G401 (cell line): ENCODE measurements at places on chromosomes 11 and 22. TPM values are rescaled to one million over a fixed set of nuclear protein-coding genes. Genes with fewer than 3 reads are reported as not detected.

GRCh38 chr22:23862103-23862502, 4.4 kb downstream of the SLC2A11 start:
- no peak for DNase-seq

- no peak for DNase-seq
Observed at GRCh38 chr22:49838771-49839717, 11.4 kb upstream of the BRD1 start.

- DNase-seq: no peak
Observed at GRCh38 chr11:9219572-9219971, 45.6 kb downstream of the DENND5A start.

DNA sequence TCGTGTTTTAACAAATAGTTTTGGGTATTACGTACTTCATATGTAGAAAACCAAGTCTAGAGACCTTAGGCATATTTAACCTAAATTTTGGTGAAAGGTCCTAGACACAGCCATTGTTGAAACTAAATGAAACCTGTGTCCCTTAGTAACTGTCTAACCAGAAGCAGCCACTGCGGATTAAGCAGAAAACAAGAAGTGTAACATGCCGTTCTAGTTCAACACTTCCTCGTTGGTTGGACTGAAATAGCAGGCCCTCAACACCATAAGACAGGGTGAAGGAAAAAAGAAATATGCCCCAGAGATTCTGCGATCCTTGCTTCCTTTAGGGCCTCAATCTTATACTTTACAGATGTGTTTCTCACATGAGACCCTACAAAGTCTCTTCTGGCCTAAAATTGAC, 2.0 kb downstream of the NAA40 start:
- DNase-seq: no peak

Gene SCARF2
- 46.8 and 53.4 TPM in 2 replicates for total RNA-seq

- no peak for DNase-seq
Observed at GRCh38 chr11:37504921-37505320, 906.9 kb upstream of the RAG2 start.

DNA sequence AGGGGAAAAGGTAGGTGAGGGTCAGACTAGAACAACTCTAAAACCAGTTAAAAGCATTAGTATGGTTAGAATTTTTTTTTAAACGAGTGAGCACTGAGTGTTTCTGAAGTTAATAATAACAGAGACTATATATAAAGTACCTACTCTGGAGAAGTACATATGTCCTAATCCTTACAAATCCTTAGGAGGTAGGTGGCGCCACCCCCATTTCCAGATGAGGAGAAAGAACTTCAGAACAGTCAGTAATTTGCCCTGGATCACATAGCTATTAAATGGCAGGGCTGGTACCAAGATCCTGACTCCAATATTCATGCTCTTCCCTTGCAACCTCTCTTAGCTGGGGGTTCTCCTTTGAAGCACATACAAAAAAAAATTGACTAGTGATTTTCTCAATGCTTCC, 80.5 kb downstream of the CLPB start:
- no peak for DNase-seq

- DNase-seq: no peak
Observed at GRCh38 chr11:118172356-118172755, 4.1 kb downstream of the SCN2B start.

Gene APOL4
- not detected in 2 replicates for total RNA-seq

DNA sequence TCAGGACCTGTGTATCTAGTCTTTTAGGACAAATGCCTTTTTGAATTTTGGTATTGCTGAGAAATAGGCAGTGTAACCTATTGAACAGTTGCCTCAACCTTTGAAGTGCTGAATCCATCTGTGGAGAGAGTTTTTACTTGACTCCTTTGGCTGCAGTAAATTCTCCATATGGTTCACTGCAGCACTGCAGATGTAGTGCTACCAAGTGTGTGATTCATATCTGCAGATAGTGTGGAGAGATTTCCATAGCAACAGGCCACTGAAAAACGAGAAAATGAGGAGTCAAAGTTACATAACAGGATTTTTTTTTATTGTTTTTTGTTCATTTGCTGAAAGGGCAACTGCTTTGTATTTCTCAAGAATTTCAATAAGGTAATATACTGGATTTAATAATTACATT, 356.1 kb downstream of the RAB38 start:
- DNase-seq: no peak

DNA sequence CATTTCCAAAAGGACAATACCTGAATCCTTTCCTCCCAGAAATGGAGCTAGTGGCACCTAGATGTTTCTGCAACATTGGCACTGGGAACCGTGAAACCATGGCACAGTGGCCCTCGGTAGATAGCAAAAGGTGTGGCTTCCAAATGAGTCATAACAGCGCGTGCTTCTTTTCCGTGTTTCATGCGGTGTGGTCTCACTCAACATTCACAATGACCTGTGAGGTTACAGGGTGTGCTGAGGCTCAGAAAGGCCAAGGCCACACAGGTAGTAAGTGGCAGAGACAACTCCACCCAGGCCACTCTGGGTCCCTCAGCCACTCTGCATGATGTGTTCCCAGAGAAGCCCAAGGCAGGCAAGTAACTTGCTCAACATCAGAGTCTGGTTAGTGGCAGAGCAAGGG, 67.4 kb downstream of the TP53I11 start:
- no peak for DNase-seq

DNA sequence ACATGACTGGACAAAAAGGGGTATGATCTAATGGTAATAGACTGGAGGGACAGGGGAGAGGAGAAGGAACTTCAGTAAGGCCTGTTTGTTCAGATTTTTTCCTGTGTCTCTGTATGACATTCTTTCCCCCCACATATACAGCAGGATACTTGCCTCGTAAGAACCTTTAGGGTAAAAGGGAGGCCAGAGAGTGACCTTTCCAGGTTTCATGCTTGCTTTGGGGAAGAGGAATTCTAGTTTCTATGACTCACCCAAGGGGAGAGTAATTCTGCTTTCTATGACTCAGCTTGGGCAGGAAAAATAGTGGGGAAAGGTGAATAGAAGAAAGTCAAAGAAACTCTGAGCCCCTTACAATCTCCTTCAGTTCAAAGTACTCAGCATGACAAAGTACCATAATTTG, 457.0 kb downstream of the DLG2 start:
- DNase-seq: no peak

DNA sequence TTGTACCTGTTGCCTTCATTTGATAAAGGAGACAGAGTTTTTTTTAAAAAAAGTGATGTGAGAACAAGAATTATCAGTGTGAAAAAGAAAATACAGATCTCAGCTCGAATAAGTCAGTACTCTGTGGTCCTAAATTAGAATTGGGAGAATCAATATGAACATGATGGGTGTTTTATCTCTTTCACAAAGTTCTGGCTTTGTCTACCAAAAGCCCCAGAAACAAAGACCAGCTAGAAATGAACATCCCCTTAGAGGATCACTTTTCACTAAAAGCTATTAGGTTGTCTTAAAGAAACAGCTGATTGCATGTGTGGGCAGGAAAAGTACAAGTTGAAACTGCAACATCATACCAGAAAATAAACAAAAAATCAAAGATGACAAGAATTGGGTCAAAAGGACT, 8.4 kb upstream of the ST14 start:
- DNase-seq: no peak

Gene TEX54
- not detected in 2 replicates for total RNA-seq

Gene KRTAP5-11
- not detected in 2 replicates for total RNA-seq

DNA sequence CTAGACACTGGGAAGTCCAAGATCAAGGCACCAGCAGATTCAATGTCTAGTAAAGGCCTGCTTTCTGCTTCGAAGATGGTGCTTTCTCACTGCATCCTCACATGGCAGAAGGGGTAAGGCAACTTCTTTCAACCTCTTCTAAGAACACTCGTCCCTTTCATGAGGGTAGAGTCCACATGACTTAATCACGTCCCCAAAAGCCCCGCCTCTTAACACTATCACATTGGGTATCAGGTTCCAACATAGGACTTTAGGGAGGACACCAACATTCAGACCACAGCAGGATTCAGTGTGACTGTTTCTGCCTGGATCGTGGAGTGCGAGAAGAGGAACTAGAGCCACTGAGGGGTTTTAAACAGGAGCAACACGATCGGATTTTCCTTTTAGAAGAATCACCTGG, 3.7 kb upstream of the TIRAP start:
- no peak for DNase-seq

Gene YAP1
- total RNA-seq: 30.7 and 44.6 TPM in 2 replicates

GRCh38 chr11:40867991-40868632, 591.3 kb downstream of the LRRC4C start:
- no peak for DNase-seq

DNA sequence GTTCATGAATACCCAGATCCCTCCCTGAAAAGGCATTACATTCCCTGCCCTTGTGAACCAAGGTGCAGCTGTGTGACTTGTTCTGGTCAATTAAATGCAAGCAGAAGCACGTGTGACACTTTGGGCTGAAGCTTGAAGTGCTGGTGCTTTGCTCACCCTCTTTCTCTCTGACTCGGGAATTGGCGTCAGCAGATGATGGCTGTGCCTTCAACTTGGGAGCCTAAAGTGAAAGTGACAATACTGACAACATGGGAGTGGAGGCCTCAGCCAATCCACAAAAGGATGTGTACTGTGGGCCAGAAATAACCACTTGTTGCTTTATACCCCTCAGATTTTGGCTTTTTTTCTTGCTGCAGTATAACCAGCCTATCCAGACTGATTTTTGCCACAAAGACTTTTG, 148.3 kb upstream of the THY1 start:
- DNase-seq: no peak

Gene SLC15A3
- 0.55 TPM in 1 of 2 replicates, not detected in the other for total RNA-seq

DNA sequence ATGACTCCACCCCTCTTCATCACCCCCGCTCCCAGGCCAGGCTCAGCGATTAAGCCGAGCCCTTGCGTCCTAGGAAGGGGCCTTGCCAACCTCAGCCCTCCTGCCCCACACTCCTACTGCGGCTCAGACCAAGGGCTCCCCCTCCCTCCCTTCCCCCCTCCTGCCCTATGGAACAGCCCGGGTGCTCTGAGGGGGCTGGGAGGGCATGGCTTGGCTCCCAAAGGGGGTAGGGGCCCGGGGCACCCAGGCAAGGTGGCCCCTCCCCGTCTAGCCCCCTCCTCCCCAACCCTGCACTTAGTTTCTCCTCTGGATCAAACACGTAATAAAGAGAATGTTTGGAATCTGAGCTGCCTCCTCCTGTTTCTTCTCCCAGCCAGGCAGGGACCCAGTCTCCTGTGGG, 6.3 kb downstream of the RCOR2 start:
- DNase-seq: no peak

GRCh38 chr11:111797145-111797581, 31.0 kb upstream of the PPP2R1B start:
- DNase-seq: no peak

Gene IGSF9B
- 0.51 and 0.74 TPM in 2 replicates for total RNA-seq

DNA sequence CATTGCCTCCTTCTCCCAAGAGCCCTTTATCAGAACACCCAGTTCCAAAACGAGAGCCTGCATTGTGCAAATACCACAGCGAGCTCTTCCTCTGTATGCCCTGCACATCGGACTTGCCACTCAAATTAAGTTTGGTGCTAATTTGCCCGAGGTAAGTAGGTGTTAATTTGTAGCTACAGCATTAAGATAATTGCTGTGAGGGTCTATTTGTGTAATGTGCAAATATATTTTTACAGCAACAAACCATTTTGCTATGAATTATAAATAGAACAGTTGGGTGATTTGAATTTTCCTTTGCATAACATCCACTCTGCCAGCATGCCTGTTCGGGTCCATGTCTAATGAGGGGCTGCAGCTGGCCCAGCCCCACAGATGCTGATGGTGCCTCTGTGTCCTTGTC, 8.1 kb downstream of the ARHGAP8 start:
- DNase-seq: no peak

Gene TMEM121B
- 0.74 and 0.75 TPM in 2 replicates for total RNA-seq

DNA sequence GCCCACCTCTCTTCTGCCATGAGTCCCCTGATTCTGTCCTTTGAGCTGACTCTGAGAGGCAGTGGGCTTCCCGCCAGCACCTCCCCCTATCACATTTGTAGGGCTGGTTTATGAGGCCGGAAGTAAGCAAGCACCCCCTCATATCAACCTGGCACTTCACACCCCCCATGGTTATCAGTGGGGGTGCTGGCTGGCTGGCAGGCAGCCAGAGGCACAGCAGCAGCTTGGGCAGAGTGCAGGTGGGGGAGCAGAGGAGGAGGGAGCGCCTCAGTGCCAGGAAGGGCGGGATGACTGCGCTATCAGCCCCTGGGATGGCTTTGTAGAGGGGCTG, 22.9 kb upstream of the CHRM4 start:
- DNase-seq: no peak

Gene SSTR3
- total RNA-seq: not detected in 2 replicates

DNA sequence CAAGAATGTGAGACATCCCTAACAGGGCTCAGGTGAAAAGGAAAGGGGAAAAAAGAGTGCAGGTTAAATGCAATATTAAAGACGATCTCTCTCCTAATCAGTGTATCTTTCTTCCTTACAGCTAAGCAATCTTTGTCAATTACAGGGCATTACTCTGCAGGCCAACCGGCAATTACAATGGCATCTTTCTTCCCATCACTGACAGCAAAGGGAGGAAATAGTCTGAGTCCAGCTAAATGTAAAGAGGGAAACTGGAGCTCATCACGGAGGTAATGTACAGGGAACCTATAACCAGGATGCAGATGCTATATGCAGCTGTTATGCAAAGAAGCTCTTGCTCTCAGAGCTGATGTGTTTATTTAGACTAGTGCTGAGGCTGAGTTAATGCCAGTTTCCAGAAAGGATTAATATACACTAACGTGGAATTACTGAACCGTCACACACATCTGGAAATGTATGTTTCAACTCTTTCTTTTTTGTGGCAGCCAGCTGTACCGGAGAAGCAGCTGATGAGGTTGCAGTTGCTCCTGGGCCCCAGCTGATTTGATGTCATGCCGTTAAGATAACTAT, 121.6 kb downstream of the KIRREL3 start:
- no peak for DNase-seq

DNA sequence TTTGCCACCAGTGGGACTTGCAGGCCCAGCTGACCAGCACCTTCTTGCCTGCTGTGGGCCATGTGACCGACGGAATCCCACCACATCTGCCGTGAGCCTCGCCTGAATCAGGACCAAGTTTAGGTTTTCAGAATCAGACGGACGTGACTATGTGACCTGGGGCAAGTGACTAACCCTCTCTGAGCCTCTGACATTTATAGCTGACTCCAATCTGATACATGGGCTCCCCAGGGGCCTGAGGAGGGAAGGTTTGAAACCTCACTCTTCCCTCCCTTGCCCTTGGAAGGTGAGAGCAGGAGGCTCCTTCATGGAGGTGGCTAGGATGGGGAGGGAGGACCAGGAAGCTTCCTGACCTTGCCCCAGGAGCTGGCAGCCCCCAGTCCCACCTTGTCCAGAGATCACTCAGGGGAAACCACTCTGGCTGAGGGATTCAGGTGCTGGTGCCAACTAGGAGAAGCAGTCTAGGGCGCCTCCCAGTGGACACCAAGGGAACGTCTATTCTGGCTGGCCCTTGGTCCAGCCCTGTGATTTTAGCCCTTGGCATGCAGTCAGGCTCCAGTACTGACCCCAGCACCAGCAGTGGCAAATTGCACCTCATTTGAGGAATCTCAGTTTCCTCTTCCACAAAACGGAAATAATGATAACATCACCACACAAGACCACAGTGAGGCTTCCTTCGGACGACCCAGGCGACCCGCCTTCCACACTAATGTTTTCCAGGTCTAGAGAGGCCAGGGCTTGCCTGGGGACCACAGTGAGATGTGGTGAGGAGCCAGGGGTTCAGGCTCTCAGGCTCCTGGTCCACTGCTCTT, 47.2 kb upstream of the SYT7 start:
- DNase-seq: peak; percentile 71

Gene C11orf86
- not detected in 2 replicates for total RNA-seq

Gene CHRDL2
- total RNA-seq: not detected in 2 replicates

Gene BTBD18
- total RNA-seq: not detected in 2 replicates

GRCh38 chr22:49694462-49695260, 133.0 kb downstream of the BRD1 start:
- DNase-seq: no peak
